NCI-H1048 (cell line): ENCODE measurements at places on chromosomes 6 and 20.

DNA sequence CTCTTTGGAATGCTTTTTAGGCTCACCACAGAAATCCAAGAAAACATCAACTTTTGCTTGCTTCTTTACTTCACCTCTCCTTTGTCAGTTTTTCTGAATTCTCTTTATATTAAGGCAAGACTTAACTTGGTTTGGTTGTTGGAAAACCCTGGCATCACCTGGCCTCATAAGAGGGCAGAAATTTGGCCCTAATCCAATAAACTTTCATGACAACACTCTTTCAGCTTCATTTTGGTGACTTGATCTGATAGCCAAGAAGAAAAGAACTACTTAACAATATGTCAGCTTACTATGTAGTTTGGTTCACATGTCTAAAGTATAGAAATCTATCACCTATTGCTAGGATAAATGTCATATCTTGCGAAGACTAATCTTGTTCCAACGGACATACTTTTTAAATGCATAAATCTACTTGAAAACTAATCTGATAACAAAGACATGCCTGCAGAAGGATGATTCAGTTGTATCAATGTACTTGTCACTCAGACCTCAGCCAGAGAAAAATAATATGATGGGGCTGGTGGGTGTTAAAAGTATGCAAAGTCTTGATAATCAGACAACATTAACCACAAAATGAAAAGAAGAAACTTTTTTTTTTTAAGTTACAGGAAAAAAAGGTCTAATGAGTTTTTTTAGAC is 19.3 kb upstream of the HBS1L start:
- no peak for DNase-seq

DNA sequence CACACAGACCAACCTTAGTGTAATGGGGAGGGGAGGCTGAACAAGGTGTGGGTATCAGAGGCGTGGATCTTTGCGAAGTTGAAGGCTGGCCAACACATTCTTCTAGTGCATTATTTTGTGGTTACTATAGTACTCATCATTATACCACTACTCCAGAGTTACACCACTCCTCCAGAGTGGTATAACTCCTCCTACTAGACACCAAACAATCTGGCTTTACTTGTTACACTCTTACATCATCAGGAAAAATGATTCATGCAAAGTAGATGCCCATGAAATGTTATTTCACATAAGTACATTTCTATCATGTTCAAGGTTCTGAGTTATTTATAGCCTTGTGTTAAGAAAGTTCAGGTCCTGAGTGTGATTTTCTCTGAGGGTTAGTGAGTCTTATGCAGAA is 443.1 kb upstream of the OPRM1 start:
- DNase-seq: no peak

DNA sequence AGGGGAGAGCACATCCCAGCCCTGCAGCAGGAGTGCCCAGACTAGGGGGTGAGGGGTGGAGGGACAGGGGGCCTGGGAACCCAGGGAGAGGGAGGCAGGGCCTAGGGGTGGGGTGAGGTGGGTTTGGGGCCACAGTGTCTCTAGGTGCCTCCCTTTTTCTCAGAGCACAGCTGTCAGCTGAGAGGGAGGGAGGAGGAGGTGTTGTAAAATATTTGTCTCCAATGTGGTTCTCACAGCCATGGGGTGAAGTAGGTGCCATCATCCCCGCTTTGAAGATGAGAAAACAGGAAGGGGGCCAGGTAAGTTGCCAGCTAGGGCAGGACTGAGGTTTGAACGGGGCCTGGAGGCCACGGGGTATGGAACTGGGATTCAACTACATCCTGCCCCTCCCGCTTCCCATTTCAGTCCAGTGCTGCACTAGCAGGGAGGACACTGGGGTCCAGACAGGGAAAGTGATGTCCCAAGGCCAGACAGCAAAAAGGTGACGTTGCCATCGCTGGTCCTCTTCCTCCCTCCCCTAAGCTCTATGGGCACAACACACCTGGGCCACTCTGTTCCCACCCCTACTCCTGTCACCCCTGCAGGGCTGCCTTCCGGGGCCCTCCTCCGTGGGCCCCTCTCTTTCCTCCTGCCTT is 20.3 kb downstream of the PACSIN1 start:
- no peak for DNase-seq

DNA sequence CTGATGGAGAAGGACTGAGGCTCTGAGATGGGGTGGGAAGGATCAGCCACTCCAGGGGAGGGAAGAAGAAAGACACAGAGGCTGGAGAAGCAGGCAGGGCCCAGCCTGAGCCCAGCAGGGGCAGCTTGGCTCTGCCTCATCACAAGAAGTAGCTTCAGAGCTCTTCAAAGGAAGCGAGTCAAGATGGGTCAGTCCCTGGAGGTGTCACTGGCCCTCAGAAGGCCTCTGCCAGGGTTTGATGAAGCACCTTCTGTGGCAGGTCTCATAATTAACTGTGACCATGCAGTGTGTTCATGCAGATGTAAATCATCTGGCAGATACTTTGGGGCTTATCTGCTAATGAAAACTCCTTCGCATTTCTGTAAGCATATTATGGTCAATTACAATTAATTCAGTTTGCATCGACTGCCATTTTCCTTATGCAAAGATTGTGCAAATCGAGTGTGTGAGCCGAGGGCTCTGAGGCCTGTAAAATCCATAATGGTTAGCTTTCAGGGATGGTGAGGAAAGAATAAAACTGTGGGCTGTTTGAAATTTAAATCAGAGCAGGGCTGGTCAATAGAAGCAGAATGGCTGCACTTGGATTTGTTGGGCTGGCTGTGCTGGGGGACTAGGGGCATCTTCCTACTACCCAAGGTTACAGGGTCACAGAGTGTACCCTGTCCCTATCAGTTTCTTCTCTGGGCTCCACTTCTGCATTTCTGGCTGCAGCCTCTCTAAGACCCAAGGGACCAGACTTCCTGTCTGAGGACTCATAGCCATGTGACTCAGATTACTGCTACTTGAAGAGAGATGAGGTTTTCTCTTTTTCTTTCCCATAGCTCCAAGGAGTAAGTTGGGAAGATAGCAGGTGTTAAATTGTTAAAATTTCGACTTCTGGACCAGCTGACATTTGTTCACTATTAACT is 376.6 kb downstream of the DHX35 start:
- DNase-seq: no peak

DNA sequence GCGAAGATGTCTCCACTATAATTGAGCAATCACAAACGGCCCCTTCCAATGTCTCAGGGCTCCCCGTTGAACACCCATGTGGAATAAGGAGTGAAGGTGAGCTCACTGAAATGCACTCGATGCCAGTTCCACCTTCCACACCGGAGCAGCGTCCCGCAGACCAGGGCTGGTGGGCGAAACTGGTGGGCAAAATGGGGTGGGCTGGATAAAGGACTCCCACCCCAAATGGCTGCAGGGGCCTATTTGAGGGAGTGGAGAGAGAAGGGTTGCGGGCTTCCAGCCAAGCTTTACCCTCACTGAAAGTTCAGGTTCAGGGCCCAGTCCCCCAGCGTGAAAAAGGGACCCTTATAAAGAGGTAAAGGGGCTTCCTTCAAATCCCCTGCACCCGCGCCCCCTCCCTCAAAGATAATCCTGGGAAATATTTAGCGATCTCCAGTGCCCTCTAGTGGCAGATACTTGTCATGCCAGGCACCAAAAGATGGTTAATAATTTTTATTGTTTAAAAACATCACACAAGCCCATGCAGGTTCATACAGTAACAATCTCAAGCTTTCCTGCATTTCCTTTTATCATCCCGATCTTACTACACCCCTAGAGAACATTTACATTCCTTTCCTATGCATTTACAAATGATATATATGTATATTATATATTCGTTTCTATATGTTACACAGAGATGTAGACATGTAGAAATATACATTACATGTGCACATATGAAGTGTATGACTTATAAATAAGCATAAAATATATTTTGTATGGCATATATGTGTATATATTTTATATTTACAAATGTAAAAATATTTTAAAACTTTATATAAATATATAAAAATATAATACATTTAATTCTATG is 58.2 kb upstream of the NKX2-2 start:
- DNase-seq: no peak

DNA sequence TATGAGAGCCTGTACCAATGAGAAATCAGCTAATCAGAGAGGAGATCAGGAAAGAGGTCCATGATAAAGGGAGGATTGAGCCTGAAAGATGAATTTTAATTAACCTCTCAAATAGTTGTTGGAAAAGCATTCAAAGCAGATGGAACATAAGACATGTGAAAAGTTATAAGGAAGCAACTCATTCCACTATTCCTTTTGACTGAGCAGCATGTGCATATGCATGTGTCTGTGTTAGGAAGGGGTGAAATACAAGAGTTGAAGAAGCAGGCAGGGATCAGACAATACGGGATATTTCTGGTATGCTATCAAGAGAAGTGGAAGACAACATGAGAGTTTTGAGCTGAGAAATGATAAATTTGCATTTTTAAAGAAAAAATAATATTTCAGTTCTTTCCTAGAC is 624.8 kb upstream of the PTCHD4 start:
- DNase-seq: no peak

- no peak for DNase-seq
Measured at GRCh38 chr20:16701296-16701695, 28.5 kb upstream of the SNRPB2 start.

GRCh38 chr6:17630511-17631073 is 30.5 kb downstream of the FAM8A1 start:
- DNase-seq: no peak

GRCh38 chr6:136922685-136923006 is 545 bp downstream of the SLC35D3 start:
- DNase-seq: no peak

DNA sequence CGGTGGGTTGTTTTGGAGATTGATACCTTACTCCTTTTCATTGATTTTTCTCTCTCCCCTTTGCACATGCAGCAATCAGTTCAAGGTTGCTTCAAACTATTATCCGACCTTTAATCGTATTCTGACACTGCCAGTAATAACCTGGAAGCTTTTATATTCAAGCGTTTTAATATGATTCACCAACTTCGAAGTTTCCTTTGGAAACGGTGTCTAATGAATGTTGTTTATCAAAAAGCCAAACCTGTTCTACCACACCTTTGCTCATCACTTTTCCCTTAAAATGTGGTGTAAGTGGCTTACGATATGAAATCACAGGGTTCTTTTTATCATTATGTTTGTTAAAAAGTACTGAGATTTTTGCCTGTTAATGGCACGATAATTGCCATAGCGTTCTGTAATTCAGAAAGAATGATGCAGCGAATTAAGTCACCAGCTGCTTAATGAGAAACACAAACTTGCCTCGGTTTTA is 660 bp downstream of the STXBP5 start:
- DNase-seq: no peak

DNA sequence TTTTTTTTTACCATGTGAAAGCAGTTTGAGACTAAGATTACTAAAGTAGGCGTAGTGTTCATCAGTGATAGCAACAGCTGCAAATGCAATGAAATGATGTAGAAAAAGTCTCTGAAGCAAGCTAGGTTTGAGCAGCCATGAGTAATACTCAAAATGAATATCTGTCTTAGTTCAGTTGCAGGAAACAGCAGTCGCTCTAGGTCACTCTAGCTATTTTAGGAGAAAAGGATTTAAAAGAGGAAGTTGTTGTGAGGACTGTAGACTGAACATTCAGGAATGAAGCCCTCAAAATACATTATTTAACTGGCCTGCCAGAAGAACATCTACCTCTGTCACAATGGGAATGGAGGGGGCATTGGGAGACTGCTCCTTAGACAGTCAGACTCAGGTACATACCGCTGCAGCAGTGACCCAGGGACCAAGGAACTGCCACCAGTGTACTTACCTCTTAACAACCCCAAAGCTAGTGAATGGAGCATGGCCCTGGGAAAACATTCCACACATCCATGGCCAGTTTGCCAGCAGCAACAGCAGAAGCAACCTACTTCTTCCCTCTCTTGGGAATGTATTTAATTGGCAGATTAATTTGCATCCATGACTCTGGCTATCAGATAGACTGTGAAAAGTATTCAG is 243.0 kb upstream of the KHDRBS2 start:
- DNase-seq: no peak

- no peak for DNase-seq
Measured at GRCh38 chr6:31888276-31889258, 8.9 kb downstream of the EHMT2 start.

DNA sequence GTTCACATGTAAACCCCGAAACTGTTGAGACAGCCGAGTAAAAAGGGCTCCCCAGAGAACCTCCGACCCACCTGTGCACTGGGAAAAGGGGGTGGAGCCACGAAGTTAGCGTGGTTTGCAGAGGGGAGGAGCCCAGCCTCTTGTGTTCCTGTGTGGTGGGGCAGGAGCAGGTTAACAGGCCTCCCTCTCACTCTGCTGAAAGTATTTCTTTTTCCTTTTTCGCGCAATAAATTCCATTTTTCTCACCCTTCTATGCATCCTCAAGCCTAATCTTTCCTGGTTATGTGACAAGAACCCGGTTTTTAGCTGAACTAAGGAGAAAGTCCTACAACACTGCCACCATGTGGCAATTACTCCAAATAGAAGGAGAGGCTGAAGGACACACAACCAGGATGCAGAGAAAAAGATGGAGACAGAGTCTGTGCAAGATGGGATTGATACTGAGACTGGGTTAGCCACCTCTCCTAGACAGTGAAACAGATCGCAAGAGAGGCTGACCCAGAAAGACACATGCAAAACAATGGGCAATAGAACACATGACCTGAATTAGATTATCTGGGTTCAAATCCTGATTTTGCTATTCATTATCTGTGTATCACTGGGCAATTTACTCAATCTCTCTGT is 168.7 kb upstream of the PRSS16 start:
- DNase-seq: peak; percentile 74
